ENCODE measurements at places on chromosomes 6 and 20.

- DNase-seq: peak; percentile 54
Observed at GRCh38 chr20:51318058-51318949, 224.2 kb downstream of the NFATC2 start.

GRCh38 chr20:23129891-23130621 lies 43.9 kb upstream of the CD93 start:
- no peak for DNase-seq

DNA sequence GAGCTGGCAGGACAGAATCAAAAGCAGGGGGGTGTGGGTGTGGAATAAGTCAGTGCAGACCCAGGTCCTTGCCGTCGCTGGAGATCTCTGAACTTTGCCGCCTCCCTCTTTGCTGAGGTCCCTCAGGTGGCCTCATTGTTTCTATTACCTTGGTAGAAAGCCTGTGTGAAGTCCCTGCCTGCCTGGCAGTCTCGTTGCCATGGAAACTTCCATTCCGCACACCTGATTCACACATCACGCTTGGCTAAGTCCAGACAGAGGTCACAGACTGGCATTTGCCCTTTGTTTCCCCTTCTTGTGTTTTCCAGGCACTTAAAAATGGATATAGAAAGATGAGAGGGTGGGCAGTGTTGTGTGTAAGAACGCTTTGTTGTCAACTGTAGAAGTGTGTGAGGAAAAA lies 260.6 kb downstream of the PRL start:
- no peak for DNase-seq

DNA sequence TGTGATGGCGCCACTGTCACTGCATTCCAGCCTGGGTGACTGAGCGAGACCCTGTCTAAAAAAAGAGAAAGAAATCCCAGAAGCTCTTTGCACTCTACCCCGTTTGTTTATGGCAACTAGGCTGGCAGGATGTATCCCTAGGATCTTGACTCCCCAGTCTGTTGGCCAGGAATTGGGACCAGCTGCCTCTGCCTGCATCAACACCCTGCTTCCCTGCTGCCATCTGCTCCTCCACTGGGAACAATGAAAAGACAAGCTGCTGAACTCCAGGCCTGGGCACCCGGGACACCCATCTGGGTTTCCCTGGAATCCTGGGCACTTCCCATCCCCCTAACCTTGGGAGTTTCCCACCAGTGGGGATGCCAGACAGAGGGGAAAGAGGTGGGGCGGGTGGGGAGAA lies 64.9 kb downstream of the CPNE5 start:
- DNase-seq: no peak

GRCh38 chr6:168516944-168517741 lies 76.2 kb downstream of the SMOC2 start:
- no peak for DNase-seq

DNA sequence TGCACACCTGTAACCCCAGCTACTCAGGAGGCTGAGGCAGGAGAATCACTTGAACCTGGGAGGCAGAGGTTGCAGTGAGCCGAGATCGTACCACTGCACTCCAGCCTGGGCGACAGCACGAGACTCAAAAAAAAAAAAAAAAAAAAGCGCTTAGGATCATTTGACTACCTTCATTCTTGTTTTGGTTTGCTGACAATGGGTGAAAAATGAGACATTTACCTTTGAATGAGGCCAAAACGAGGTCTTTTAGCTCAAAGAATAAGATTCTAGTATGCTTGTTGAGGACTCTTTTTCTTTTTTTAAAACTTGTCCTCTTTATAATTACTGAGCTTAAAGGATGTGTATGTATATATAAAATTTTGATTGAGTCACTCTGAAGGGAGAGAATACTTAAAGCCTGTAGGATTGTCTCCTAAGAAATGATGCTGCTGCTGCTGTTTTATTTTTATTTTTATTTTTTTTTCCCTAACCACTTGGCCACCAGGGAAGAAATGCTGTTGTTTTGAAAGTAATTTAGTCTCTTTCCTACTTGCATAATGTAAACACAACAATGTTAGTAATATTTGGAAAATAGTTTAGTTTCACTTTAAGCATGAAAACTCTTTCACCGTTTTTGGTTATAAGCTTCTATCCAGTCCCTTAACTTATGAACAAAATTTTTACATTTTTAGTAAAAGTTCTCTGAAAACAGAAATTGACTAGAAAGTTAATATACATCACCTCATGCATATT lies 7.9 kb downstream of the UBR2 start:
- no peak for DNase-seq

GRCh38 chr20:57203204-57203603 lies 63.2 kb downstream of the BMP7 start:
- DNase-seq: no peak

- DNase-seq: no peak
Observed at GRCh38 chr6:99344289-99344688, 5.2 kb downstream of the FAXC start.

- DNase-seq: no peak
Observed at GRCh38 chr20:22619272-22619671, 34.9 kb upstream of the FOXA2 start.

GRCh38 chr6:42383421-42384205 lies 68.1 kb downstream of the TRERF1 start:
- no peak for DNase-seq

DNA sequence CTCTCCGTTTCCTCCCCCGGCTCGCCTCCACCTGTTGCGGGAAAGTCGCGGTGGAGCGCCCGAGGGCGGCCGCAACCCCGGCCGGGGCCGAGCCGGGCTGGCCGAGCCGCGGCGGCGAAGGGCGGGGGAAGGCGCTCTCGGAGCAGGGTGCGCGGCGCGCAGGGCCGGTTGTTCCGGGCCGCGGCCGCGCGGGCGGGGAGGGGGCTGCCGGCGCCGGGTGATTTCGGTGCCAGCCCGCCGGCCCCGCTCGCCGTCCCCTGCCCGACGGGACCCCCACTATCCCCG lies 235 bp downstream of the MAP7 start:
- peak; percentile 12 for DNase-seq

DNA sequence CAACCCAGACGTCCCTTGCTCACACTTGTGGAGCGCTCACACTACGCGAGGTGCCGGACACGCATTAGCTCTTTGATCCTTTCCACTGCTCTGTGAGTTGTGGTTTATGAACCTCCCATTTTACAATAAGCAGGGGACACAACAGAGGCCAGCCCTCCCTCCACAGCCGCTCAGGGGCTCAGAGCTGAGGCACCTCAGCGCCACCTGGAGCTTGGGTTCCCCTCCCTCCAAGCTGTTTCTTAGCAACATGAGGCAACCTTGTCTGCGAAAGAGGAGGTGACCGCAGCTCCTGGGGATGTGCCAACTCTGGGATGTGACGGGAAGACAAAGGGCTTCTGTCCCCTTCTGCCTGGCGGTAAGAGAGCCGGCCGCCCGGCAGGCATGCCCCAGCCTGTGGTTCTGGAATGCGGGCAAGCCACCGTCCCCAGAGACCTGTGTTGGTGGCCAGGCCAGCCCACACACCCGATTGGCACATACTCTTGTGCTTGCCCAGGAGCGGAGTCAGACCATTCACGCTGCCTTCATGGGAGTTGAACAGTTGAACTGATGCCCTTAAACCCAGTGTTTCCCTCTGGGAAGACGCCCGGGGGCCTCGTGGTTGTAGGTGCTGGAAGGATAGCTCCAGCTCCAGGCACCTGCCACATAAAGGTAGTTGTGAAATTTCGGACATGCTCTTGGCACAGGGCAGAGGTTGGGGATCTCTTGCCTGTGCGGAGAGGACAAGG lies 44.5 kb downstream of the RBM38 start:
- DNase-seq: no peak

DNA sequence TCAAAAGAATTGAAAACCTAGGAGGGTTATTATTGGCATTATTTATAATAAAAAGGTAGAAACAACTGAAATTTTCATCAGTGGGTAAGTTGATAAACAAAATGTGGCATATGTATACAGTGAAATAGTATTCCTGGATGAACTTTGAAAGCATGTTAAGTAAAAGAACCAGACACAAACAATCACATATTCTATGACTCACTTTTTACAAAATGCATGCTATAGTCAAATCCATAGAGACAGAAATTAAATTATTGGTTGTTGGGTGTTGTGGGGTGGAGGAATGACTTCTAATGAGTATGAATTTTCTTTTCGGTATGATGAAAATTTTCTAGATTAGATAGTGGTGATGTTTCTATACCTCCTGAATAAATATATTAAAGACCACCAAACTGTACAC lies 94.6 kb downstream of the LRRC1 start:
- no peak for DNase-seq

DNA sequence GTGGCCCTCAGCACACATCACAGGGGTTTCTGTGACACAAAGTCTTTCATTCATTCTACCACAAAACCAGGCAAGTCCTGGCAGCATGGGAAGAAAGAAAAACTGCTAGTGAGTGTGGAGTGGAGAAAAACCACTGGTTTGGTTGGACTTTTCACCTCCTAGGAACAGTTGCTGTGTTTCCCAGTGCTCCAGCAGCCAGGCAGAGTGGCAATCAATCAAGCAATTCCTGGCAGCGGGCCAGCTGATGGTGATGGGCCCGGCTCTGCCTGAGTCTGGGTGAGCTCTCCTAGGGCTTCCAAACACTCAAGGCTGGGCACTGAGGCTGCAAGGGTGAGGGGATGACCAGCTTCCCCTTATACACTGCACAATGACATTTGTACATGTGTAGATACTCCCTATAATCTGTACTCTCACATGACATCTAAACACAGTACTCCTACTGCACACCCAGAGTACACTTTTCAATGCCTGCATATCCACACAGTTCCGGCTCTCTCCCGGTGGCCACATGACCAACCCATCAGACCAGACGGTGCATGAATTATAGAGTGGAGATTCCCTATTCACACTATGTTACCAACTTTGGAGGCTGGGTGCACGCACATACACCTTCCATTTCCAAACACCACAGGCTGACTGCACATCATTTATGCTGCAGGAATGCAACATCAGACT lies 156.6 kb downstream of the UNC5CL start:
- no peak for DNase-seq

GRCh38 chr6:92281571-92282076 lies 1137.7 kb downstream of the EPHA7 start:
- DNase-seq: no peak

- peak; percentile 30 for DNase-seq
Observed at GRCh38 chr20:3420211-3420707, 12.8 kb upstream of the DNAAF9 start.

Measured in stimulated activated CD8-positive, alpha-beta memory T cell treated with anti-CD3 and anti-CD28 coated beads, Interleukin-2, amount 100 ng/mL, for 48 hours (primary cell).